HCT116 (cell line): ENCODE measurements at places on chromosomes 2 and 18.
A peak's percentile ranks its signal among the peaks of the same experiment; 100 is the strongest.

- DNase-seq: no peak
Measured at GRCh38 chr2:53490659-53491058, 276.9 kb upstream of the CHAC2 start.

DNA sequence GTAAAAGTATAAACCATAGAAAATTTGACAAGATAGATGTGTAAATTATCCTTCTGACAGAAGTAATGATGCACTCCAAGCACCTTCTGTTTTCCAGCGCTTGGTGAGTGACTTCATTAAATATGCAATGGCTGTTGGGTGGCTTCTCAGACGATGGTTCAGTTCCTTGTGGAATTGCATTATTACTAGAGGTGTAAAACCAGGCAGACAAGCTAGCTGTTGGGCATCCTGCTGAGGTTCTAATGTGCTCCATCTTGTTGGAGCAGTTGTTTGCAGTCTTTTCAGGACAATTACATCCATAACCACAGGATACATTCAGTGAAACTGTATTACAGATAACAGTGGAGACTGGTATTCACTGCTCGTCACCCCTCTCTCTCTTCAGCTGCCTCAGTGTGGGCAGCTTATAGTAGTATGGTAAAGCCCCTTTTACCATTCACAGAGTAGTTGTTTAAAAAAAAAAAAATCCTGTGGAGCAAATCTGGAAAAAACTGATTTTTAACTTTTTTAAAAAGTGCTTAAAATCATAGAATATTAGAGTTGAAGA lies 143.5 kb downstream of the AGPS start:
- no peak for DNase-seq

- peak; percentile 86 for DNase-seq
Measured at GRCh38 chr18:22822024-22822423, 111.1 kb upstream of the RBBP8 start.

GRCh38 chr2:205778356-205778755 lies 96.1 kb downstream of the NRP2 start:
- DNase-seq: no peak

DNA sequence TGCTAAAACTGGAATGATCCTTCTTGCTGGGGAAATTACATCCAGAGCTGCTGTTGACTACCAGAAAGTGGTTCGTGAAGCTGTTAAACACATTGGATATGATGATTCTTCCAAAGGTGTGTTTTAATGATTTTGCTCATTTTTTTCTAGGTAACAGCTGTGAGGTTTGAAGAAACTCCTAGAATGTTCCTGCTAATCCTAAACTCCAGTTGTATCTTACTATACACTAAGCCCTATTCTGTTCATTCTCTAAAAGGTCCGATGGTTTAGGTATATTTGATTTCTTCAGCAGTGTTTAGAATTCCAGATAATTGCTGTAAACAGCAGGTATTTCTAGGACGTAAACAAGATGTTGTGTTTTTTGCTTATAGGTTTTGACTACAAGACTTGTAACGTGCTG lies 2.3 kb downstream of the MAT2A start:
- DNase-seq: no peak

DNA sequence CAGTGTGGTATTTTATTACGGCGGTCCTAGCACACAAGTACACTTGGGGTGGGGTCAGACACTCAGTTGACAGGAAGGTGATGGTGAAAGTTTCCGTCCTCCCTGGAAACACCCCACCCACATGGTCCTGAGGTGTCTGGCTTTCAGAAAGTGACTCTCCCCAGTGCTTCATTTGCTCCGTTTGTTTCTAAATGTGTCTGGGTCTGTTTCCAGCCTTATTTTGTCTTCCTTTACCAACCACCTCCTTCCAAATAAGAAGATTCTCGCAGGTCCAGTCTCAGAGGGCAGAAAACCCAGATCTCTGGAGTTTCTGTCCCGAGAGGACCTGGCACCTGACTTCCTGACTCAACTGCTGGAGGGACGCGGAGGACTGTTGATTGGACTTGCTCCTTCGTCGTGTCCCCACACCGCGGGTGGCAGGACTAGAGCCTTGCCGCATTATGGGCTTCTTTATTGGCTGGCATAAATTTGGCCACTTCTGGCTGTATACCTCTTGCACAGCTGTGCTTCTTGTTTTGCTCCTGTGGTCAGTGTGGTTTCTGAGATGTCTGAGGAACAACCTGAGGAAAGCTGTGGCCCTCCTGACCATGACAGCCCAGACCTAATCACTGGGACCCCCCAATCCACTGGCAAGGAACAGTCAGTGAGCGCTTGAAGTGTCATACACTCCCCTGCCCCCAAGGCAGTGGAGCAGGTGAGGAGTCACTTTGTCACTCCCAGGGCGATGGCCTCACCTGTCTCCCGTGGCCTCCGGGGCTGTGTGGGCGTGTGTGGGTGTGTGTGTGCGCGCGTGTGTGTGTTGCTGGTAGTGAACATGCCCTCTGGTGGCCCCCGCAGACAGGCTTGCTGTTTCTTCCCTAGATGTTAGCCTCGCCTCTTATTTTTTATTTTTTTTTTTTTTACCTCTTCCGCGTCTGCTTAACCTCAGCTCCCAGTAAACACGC lies 45.6 kb downstream of the MEX3C start:
- no peak for DNase-seq

DNA sequence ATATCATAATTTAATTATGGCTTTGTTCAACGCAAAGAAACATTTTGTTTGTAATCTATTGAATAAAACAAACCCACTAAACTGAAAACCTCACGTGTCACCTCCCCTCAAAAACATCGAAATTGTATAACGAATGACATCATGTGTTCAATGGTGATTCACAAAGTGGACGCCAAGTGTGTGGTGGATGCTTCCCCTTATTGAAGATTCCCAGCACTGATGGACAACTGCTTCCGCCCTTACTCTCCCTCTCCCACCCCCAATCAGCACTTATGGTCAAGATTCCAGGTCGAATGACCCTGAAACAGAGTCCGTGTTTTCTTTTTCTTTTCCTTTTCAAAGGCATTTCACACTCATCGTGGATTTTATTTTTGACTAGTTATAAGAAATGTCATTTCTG lies 383.0 kb upstream of the SMIM21 start:
- no peak for DNase-seq

GRCh38 chr2:189179570-189179950 lies at the start of gene COL5A2:
COL5A2 (minus strand) TSS chr2:189179761; CDS start chr2:189179604, 157 bp downstream.
- DNase-seq: no peak

- no peak for DNase-seq
Measured at GRCh38 chr2:238098901-238099713, 1.0 kb upstream of the ESPNL start.

GRCh38 chr18:22637787-22638186 lies 220.1 kb upstream of the CTAGE1 start:
- DNase-seq: peak; percentile 34

- peak; percentile 38 for DNase-seq
Measured at GRCh38 chr2:231714639-231715498, 6.5 kb downstream of the PTMA start.

GRCh38 chr18:42459873-42460272 lies 504.8 kb downstream of the PIK3C3 start:
- DNase-seq: no peak

- DNase-seq: no peak
Measured at GRCh38 chr2:234116010-234116409, 65.5 kb downstream of the SPP2 start.

DNA sequence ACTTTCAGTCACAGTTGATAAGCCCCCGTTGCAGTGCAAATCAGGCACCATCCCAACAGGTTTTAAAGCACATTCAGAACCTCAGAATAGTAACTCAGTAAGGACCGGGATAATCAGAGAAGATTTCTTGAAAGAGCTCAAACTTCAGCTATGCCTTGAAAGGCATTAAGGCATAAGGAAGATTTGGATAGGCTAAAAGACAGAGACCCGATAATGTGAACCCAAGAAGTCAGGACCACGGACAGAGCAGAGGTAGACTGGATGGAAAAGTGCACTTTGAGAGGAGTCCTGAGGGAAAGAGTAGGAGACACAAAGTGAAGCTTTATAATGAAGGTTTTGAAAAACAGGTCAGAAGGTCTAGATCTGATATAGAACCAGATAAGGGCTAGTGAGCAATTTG lies 36.9 kb upstream of the KLF7 start:
- DNase-seq: peak; percentile 4

DNA sequence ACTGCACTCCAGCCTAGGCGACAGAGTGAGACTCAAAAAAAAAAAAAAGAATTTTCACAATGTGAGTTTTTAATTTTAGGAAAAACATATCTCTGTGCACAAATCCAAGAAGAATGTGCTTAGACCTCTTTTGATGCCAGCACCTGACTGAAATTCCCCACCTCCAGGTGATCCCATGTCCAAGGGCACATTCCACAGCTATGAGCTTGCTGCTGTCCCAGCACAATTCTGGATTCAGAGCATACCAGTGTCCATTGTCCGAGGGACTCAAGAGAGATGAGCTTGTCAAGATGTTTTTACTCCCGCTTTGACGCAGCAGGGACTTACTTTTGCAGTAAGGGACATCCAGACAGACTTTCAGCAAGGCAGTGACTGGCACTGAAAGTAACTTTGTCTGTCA lies 489.1 kb upstream of the ACVR2A start:
- DNase-seq: no peak

DNA sequence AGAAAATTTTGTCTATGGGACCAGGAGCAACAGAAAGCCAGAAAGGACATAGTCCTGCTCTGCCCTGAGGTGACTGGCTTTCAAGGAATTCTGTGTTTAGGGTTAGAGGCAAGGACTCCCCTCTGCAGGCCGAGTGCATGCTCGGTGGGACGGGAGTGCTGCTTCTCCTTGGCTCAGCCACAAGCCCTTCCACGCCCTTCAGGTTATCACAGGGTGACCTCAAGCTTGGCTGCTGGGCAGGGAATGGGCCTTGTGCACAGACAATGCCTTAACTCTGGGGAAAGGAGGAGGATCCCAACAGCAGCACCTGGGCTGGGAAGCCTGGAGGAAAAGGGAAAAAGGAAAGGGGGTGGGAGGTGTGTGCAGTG lies 32.8 kb downstream of the FAM178B start:
- no peak for DNase-seq

- DNase-seq: no peak
Measured at GRCh38 chr2:174997110-174997509, 8.1 kb downstream of the CHN1 start.

- no peak for DNase-seq
Measured at GRCh38 chr18:24402209-24402785, 4.7 kb upstream of the OSBPL1A start.

DNA sequence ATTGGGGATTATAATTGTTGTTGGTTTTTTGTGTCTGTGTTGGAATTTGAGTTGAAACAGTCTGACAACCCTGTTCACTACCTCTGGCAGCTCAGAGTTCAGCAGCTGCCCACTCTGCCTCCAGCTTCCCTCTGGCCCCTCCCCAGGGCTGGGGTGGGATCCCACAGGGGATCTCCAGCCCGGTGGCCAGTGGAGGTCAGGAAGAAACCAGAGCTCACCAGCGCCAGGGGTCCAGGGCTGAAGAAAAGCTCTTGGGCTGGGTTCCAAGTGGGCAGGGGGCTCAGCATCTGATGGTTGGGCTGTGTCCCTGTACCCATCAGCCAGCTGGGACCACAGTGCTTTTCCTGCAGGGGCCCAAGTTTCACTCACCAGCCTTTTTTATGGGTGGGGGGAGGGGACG lies 16.5 kb upstream of the NCL start:
- no peak for DNase-seq

- no peak for DNase-seq
Measured at GRCh38 chr2:179446476-179447141, 182.0 kb upstream of the SESTD1 start.

GRCh38 chr2:226247289-226248275 lies 552.0 kb downstream of the IRS1 start:
- DNase-seq: no peak

GRCh38 chr2:62785810-62786597 lies 80.5 kb downstream of the EHBP1 start:
- no peak for DNase-seq

GRCh38 chr2:140990416-140990815 lies 1140.4 kb downstream of the LRP1B start:
- DNase-seq: no peak

DNA sequence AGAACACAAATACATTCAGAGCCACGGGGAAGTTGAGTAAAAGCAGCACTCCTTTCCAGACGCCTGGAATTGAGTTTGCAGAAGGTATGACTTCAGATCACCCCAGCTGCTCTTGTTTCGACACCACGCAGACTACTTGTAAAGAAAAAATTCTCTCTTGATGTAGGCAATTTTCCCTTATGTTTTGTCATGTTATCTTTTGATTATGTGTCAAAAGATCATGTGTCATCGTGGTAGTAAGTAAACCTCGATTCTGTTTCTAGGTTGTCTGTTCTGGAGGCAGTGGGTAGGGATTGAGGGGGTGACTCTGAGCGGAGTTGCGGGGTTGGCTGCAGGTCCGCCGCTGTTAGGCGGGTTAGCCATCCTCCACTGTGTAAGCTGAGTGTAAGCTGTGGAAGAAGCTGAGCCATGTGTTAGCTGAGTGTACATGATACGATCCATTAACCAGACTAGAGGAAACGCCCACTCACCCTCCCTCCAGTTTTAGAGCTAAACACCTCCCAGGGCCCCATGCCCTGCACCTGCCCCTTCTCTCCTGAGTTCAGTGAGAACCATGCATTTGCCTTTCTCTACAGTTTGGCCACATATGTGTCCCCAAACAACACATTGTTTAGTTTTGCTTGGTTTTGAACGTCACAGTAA lies 181.8 kb downstream of the SNTG2 start:
- DNase-seq: no peak

DNA sequence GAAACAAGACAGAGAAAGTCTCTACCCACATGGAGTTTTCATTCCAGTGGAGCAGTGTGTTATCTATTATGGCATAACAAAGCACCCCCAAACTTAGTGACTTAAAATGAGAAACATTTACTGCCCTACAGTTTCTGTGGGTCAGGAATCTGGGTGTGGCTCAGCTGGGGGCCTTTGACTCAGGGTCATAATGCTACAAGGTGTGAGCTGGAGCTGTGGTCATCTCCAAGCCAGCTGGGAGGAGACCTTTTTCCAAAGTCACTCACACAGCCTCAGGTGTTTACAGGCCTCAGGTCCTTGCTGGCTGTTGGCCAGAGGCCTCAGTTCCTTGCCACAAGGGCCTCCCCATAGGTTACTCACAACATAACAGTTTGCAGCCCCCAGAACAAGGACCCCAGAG lies 169.2 kb downstream of the ETAA1 start:
- DNase-seq: no peak

DNA sequence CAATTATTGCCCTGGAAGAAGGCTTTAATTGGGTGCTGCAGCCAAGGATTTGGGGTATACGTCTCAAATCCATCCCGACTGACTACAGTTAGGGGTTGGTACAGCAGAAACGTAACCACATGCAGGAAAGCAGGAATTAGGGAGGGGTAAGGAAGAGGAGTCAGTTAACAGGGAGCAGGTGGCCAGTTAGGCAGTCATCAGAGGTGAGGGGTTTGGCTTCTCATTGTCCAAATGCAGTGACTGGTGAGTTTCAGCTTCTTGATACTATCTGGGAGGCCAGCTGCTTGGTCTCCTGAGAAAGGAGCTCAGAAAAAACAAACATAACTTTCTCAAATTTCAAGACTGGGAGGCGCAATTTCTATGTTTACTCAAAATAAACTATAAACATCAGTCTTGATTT lies 38.8 kb upstream of the UBE2F start:
- no peak for DNase-seq

DNA sequence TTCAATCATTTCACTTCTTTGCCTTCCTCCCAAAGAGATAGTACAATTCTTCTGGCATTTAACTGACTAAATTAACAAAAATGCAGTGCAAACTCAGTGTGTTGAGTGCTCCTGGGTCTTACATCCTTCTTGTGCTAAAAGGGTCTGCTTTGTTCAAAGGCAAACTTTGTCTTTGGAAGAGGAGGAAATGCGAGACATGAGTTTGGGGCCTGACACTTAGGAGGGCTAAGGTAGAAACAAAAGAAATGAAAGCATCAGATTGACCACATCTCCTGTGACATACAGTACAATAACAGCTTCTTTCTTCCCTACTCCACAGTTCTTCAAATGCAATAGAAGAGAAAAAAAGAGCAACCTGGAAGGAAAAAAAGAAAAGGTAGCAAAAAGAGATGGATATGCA lies 161.7 kb downstream of the CNTNAP5 start:
- no peak for DNase-seq
